ENCODE measurements at places on chromosomes 6 and 20.

GRCh38 chr6:45518013-45518720 is 140.4 kb upstream of the SUPT3H start:
- ATAC-seq: no peak

DNA sequence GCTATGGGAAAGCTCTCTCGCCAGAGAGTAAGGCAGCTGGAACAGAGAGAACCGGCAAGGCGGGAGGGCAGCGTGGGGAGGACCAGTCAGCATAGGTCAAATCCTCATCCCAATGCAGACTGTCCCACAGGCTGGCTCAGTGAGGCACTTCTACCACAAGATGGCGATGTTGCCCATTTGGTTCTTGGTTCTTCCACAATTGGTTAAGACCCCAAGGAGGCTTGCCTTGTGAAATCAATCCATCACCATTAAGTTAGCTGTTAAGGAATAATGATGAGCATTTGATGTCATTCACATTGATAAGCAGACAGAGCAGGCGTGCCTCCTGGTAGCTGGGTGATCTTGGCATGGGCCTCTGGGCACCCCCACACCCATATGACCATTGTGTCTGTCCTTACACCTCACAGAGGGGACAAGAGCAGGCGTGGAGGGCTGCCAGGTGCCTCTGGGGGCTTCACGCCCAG is 2.4 kb downstream of the CSTL1 start:
- ATAC-seq: peak; percentile 89

DNA sequence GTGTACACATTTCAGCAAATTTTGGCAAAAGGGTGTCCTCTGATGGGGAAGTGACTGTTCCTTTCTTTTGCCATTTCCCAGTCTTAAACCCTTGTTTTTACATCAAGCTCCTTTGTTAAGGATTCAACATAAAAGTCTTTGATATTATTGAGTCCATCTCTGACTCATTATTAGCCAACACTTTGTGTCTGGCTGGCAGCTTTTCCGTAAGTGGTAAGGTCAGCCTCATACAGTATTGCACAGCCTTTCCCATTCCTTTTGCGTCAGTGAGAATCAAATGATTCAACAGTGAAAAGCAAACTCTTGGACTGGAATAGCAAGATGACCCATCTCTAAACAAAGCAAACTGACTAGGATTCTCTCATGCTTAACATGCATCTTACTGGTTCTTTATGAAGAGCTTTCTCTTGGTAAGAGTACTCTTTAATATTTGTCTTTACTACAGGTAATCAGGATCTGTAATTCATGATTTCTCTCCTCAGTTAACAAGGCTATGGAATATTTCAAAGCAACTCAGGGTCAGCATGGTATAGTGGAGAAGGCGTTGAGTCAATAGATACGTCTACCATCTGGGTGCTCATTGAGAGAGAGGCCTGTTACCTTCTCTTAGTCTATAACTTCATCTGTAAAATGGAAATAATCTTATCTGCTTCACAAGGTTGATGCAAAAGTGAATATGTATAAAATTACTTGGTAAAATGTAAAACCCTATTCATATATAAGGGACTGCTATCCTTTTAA is 183.6 kb downstream of the PRL start:
- ATAC-seq: peak; percentile 96

GRCh38 chr20:17895641-17896171 is 72.9 kb downstream of the SNX5 start:
- ATAC-seq: no peak

DNA sequence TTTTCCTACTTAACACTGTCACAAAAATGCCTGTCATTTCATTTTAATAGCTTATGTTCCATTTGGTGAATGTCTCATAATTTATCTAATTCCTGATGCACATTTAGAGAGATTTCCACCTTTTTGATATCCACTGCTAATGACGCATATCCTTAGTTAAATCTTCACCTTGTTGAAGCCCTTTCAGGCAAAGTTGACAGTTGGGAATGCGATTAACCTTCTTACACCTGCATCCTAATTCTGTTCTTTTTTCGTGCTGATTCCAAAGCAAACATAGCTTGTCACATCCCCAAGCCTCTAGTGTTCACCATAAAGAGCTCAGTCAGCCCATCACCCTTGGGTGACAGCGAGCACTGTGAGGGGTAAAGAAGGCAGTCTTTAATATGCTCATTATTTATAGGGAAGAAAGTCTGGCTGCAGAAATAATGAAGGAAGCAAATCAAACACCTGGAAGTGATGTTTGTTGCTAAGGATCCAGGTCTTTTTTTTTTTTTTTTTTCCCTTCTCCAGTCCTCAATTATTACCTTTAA is 205.6 kb downstream of the DTNBP1 start:
- ATAC-seq: no peak

- no peak for ATAC-seq
Observed at GRCh38 chr6:63963769-63964315, 328.2 kb downstream of the PHF3 start.

DNA sequence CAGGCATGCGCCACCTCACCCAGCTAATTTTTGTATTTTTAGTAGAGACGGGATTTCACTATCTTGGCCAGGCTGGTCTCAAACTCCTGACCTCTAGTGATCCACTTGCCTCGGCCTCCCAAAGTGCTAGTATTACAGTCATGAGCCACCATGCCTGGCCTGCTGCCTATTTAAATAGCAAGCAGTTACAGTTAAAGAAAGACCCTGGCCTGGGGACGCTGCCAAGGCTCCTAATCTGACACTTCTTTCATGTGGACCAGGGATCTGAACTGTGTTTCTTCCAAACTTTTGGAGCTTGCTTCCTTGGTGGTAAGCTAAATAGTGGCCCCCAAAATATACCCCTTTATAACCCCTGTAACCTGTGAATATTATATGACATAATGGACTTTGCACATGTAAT is 15.3 kb downstream of the PPARD start:
- ATAC-seq: no peak

GRCh38 chr20:50513169-50514034 is 3.2 kb downstream of the PTPN1 start:
- ATAC-seq: no peak

GRCh38 chr20:23225407-23226060 is 125.1 kb upstream of the NXT1 start:
- no peak for ATAC-seq

DNA sequence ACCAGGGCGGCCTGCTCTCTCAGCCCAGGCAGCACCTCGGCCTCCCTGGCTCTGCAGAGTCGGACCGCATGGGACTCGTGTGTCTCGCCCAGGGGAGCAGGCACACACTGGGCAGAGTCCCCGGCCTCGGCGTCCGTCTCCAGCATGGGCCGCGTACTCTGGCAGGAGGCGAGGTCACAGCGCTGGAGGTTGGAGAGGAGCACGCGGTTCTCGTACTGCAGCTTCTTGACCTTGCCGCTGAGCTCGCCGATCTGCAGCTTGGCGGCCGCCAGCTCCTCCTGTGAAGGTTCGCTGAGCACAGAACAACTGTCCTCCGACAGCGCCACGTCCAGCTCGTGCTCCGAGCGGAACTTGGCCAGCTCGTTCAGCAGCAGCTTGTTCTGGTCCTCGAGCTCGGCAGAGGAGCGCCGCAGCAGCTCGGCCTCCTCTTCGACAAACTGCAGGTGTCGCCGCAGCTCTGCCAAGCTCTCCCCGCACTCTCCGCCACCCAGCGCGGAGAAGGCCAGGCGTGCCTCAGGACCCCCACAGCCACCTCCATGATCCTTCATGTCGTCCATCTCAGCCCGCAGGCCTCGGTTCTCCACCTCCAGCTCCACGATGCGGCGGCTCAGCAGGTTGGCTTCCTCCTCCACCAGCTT is 42.0 kb upstream of the DSN1 start:
- no peak for ATAC-seq

- ATAC-seq: no peak
Observed at GRCh38 chr6:46129291-46129628, 529 bp upstream of the ENPP4 start.

DNA sequence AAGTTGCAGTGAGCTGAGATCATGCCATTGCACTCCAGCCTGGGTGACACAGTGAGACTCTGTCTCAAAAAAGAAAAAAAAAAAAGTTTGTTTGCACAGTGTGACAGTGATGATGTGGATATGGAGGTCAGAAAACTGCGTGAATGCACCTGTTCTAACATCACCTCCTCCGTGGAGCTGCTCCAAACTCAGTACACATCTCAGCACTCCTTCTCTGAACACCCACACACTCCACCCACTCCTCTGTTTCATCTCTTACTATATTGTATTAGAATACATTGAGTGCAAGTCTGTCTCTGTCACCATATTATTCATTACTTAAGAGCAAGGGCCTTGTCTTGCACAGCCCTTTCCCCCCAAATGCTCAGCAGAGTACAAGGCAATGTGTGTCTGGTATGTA is 51.5 kb upstream of the ENPP4 start:
- no peak for ATAC-seq

DNA sequence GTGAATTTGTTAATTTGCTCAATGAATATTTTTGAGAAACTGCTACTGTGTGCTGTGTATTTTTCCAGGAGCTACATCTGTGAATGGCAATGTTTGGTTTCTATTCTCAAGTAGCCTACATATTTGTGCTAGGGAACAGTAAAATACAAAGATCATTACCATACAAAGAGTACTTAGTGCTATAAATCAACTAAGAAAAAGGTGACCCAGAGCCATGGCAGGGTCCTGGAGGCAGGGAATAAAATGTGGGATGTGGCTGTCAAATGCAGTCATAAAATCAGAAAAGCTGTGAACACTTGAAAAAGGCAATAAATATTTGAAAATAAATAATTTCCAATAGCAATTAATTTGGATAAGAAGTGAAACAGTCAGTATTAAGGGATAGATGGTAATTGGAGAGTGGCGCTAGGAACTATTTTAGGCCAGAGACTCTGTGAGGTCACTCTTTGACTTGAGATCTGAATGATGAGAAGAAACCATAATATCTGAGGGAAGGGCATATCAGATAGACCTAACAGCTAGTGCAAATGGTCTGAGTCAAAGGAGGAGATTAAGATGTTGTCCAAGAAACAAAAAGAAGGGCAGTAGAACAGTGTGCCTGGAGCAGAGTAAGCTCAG is 98.8 kb downstream of the MANEA start:
- no peak for ATAC-seq

GRCh38 chr6:30960907-30961673 is 20.3 kb downstream of the MUCL3 start:
- ATAC-seq: peak; percentile 24

- no peak for ATAC-seq
Observed at GRCh38 chr6:107660839-107661238, 163.3 kb downstream of the SCML4 start.

GRCh38 chr20:46545077-46545826 is 5.2 kb downstream of the OCSTAMP start:
- ATAC-seq: no peak

DNA sequence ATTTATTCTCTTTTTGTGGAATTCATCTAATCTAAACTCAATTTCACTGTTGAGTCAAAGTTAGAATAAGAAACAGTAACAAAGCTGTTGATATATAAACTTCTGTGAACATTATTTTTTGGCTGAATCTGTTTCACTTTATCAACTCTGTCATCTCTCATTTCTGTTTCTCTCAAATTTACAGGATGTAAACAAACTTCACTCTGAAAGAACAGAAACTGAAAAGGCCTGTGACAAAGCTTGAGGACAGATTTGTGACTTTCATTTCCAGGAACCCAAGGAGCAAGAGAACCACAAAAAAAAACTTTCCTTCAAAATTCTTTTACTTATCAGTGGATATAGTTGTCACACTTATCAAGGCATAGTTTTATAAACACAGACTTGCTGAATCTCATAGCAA is 447.9 kb upstream of the OPRM1 start:
- ATAC-seq: no peak

GRCh38 chr6:2885967-2886735 is 17.0 kb downstream of the SERPINB9 start:
- ATAC-seq: no peak

- no peak for ATAC-seq
Observed at GRCh38 chr6:86856937-86857563, 80.3 kb upstream of the HTR1E start.

DNA sequence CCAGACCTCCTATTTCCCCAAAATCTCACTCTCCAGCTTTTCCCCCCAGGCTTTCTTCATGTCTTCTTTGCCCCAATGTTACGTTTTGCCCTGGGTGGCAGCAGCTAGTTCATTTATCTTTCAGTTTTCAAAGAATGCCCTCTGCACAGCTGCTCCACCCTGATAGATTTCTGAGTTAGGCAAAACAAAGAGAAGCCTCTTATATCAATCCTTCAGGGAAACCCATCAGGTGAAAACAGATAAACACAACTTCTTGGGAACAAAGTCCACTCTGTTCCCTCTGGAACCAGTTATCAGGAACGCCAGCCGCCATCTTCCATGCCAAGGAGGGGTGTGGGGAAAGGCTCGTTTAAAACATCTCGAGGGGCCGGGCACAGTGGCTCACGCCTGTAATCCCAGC is 34.0 kb downstream of the ZBTB9 start:
- ATAC-seq: no peak

DNA sequence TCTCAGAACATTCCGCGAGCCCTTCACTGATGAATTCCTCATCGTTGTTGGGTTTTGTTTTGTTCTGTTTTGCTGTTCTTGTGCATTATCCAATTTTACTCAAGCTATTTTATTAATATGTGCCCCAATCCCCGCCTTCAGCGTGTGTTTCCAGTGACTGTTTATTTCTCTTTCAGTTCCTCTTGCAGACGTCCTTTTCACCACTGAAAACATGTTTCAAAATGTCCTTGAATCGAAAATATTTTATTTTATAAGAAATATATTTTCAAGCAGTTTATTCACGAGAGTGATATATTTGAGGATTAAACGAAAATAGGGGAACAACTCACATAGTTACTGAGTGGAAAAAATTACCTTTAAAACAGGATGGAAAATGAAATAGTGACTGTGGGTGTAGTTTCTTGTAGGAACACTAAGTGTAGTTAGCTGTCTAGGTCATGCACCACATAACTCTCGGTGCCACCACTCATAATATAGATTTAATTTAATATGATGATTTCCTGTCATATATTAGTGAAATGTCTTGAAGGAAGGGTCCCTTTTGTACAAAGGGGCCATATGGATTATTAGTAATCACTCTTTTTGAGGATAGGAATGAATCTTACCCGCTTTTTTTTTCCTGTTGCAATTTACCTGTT is 45.3 kb upstream of the HDDC2 start:
- ATAC-seq: no peak

- ATAC-seq: no peak
Observed at GRCh38 chr6:168124921-168125320, 45.9 kb upstream of the FRMD1 start.

- no peak for ATAC-seq
Observed at GRCh38 chr6:138953451-138953850, 34.6 kb downstream of the REPS1 start.

All from SK-N-SH treated with all-trans-retinoic acid at 6 μM for 48 hours (cell line).